ENCODE measurements at places on chromosomes 2 and 18.
A peak's percentile ranks its signal among the peaks of the same experiment; 100 is the strongest.

GRCh38 chr2:75208738-75209137 lies 9.4 kb upstream of the TACR1 start:
- no peak for DNase-seq

DNA sequence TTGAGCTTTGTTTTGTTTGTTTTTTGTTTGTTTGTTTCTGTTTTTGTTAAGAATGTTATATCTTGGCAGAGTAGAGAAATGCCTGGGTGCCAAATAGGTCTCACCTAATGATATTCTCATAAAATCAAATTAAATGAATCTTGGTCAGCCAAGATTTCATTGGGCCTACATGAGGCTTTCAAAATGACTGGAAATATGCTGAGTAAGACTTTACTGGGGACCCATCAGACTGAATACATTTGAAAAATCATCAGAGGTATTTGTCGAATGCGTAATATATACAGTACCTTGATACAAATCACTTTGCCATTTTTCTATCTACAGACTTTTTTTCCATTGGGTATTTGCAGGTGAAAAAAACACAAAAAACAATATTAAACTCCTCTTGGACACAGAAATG lies 480.8 kb downstream of the CDH2 start:
- DNase-seq: no peak

- DNase-seq: no peak
These were observed 41.4 kb upstream of the YES1 start for GRCh38 chr18:853471-853870.

GRCh38 chr2:73984203-73984921 lies at the start of gene TET3:
Gene TET3 (plus strand): TSS chr2:73984910. CDS start chr2:73986404, 1,494 bp downstream.
- peak; percentile 65 for DNase-seq

- no peak for DNase-seq
These were observed 382.5 kb downstream of the ERBB4 start for GRCh38 chr2:212156088-212156487.

- no peak for DNase-seq
These were observed 1.4 kb upstream of the PLEK start for GRCh38 chr2:68363721-68364120.

DNA sequence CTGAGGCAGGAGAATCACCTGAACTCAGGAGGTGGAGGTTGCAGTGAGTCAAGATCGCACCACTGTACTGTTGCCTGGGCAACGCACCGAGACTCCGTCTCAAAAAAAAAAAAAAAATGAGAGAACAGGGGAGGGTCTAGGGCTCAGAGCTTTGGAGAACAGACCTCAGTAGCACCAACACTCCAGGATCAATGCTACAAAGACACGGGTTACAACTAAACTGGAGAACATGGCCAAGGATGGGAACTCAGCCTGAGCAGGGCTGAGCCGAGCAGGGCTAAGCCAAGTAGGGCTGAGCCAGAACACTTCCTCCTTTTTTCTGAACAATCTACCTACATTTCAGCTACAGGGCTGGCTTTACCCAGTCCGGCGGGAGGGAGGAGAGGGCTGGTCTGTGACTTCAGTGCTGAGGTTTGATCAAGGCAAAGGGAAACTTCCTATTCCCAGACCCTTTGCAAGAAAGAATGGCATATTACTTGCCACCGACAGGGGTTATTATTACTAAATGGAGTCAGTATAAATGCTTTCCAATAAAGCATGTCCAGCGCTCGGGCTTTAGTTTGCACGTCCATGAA lies 2.9 kb upstream of the CASP8 start:
- DNase-seq: no peak

GRCh38 chr2:79253243-79253774 lies 93.8 kb upstream of the REG3A start:
- no peak for DNase-seq

DNA sequence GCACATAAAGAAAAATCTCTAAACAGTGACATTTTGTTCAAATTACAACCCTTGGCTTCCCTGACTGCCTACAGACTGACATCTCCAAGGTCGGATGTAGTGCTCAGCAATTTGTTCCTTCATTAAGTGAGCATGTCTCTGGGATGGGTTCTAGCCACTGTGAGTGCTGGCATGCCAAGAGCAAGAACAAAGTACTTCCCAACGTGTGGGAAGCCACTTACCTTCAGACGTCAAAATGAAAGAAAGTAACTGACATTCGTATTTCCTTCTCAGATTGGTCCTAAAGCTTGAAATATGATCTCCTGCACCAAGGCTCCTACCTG lies 193.8 kb downstream of the SLC8A1 start:
- no peak for DNase-seq

DNA sequence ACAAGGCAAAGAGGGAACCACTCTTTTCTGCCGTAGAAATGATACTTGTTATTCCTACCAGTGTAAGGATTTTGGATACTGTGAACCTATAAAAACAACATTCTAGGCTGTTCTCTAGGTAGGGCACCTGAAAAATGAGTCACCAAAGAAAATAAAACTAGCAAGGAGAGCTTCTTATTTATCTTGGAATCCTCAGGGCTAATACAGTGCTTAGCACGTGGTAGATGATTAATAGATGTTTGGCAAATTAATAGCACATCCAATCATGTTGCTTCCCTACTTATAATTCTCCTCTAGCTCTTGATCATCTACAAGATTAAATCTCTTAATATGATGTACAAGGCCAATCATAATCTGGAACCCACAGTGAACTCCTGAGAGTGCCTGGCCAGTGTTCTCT lies 73.1 kb downstream of the AAK1 start:
- DNase-seq: no peak

DNA sequence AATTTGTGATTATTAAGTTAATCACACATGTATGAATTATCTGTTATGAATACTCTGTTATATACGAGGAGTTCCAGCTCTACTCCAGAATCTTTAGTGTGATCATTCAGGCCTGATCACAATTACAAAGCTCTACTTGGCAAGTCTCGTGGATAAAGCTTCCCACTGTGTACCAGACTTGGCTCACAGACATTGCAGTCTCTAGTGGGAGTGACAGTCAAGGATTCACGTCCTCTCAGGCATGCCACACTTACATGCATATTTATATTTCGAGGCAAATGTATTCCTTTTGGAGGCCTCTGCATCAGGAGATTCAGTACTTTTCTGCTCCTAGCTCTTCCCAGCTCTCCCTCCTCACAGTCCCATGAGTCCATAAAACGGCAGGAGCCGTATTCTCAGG lies 403.4 kb upstream of the CDH7 start:
- DNase-seq: no peak

DNA sequence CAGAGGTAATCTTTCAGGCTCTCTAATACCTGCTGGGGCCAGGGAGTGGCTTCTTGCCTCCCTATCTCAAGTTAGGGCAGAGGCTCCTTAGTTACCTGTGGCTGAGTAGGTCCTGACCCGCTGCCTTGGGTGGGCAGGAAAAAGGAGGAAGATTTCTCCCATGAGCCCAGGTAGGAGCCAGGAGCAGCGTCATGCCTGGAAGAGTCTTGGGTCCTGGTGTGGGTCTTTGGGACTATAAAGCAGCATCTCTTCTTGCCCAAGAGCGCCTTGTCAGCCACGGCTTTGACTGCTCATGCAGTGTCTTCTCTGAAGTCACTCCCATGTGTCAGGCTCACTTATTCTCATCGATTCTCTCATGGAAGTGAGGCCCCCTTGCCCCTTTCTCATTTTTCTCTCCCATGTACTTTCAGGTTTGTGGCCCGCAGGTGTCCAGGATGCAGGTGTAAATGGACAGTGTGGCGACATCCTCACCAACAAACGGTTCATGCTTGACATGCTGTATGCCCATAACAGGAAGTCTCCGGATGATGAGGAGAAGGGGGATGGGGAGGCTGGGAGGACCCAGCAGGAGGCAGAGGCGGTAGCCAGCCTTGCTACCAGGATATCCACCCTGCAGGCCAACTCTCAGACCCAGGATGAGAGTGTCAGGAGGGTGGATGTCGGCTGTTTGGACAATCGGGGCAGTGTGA lies 111.2 kb downstream of the TPGS2 start:
- no peak for DNase-seq

All from HuH-7.5 (cell line).